ENCODE measurements at places on chromosomes 16 and 17.
A peak's percentile ranks its signal among the peaks of the same experiment; 100 is the strongest.

DNA sequence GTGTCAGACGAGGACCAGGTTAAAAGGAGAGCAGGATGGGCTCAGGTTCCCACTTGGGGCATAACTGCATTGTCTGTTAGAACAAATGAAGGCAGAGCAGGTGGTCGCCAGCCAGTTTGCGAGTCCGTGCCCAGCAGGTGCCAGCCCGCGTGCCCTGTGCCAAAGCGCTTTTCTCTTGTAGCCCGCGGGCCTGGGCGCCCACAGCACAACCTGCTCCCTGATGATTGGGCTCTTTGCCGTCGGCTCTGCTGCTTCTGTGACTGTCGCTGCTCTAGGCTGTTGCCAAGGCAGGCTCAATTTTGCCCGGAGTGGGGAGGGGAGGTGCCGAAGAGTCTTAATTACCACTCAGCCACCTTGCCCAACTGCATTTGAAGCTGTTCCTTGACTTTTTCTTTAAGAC lies 21.1 kb downstream of the KNOP1 start:
- DNase-seq, result no peak

GRCh38 chr16:14405611-14406537 lies 224.2 kb downstream of the PARN start:
- DNase-seq, result peak; percentile 50

GRCh38 chr17:74748279-74748528 lies 224 bp upstream of the NHERF1 start:
- no peak for DNase-seq

DNA sequence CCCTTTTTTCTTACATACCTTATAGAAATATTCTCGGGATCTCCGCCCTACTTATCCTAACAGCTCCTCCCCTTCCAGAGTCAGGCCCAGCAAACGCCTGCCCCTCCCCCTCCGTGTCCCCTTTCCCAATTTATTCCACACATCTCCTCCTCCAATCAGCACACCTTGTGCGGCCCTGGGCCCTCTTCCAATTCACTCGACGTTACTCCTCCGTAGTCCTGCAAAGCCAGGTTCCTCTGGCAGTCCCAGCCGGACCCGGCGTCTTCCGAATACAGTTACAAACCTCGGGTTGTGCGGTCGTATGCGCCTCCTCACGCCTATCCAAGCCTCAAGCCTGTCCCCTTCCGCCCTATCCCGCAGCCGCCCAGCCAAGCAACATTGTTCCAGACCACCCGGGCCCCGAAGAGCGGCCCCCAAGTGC lies 677 bp downstream of the CBX1 start:
- DNase-seq, result no peak

- DNase-seq, result no peak
Measured at GRCh38 chr17:29458066-29458465, 67.9 kb downstream of the TAOK1 start.

DNA sequence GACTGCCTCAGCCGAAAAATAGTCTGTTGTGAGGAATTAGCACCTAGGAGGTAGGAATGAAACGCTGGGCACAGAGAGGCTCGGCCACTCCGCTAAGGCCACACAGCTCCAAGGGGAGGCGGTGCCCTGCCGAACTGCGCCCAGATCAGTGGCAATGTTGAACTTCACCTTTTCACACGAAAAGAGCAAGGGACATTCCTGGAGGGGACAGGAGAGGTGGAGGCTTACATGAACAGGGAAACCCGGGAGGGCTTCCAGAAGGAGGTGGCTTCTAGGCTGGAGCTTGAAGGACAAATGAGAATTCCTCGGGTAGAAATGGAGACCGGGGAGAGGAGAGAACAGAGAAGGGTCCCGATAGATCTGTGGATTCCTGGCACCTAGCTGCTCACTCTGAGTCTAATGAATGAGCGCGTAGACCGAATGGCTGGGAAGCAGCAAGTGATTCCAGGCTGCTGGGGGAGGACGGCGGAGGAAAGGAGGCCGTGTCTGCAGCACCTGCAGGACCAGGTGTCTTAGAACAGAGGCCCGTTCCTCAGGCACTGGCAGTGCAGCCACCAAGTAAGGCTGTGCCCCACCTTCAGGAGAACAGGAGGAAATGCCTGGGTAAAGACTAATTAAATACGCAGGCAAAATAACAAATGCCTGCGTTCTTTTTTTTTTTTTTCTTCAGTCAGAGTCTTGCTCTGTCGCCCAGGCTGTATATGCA lies 722 bp upstream of the SLC38A10 start:
- no peak for DNase-seq

GRCh38 chr17:63419398-63419797 lies 26.7 kb downstream of the CYB561 start:
- DNase-seq, result no peak

- DNase-seq, result no peak
Measured at GRCh38 chr16:50645563-50646220, 35.4 kb downstream of the SNX20 start.

GRCh38 chr17:72661116-72661944 lies 431.2 kb downstream of the SLC39A11 start:
- no peak for DNase-seq

GRCh38 chr16:133716-134115 lies 4.8 kb downstream of the NPRL3 start:
- DNase-seq, result no peak

DNA sequence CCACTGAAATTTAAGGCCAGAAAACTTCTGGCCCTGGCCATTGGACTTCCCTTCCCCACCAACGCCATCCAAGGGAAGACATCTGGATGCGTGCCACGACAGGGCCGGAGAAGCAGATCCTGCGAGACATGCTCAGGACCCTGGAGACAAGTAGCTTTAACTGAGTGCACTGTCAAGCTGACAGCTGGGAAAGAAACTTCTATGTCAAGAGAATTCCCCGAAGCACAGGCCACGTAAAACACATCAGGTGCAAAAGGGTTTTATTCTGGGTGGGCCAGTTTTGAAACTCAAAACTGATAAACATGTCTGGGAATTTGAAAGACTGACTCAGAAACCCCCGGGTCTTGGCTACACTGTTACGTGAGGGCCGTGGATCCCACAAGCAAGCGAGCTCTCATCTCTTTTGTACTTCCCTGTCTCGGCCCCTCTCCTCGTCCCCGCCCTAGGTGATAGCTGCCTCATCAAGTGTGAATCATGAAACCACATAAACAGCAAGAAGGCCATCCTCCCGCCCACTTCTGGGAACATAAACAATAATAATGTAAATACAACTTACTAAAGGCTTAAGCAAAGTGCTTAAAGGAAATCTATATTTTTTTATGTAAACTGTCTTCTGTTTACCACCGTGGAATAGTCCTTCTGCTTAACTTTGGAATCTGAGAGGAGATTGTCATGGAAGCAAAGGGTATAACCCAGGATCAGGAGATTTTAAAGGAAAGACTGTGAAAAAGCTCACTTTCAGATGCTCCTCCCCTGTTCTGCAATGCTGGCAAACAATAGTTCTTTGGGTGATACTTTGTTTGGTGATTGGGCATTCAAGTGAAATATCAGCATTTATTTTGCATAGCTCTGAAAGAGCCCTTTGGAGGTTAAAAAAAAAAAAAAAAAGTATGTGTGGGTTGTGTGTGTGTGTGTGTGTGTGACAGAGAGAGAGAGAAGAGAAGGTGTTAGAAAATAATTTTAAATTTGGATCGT lies 406.0 kb upstream of the MAF start:
- DNase-seq, result no peak

DNA sequence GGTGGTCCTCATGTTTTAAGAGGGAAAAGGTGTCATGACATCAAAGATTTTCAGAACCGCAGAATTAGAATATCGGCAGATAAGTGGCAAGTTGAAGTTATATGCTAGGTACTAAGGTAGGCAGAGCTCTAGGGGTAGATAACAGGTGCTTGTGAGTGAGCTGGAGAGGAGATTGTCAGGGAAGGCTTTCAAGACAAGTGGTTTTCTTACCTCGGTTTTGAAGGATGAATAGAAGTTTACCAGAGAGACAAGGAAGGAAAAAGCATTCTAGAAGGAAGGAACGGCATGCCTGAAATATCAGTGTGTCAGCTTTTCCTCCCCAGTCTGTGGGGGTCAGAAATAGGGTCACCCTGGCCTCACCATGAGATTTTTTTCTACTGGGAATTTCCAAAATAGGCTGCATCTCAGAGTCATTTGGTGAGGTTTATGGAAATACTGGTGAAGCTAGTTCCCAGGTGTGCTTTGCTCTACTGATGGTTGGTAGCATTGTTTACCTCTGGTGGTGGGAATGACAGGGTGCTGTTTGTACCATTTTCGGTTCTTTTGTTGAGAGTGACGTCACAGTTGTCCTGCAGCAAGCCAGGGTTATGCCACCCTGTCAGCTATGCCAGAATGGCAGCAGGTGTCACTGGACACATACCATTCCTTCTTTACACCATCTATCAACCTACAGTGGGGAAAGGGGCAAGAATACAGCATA lies 112.5 kb downstream of the MSI2 start:
- DNase-seq, result no peak

- no peak for DNase-seq
Measured at GRCh38 chr16:77945126-77945525, 77.2 kb upstream of the CLEC3A start.

- DNase-seq, result no peak
Measured at GRCh38 chr16:951660-952301, 19.0 kb downstream of the LMF1 start.

DNA sequence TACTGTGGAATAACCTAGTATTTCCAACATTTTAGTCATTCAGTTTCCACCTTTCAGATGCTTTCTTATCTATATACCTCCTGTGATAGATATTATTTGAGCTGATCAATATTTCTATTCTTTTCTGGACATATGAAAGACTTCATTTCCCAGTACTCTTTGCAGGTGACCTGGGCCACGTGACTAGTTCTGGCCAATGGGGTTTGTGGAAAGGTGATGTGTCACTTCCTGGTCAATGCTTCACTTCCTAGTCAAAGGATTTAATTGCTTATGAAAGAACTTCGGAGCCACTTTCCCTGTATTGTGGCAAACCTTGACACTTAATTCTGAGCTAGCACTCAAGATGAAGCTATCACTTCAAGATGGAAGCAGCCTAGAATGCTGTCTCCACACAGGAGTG lies 248.9 kb upstream of the FOXF1 start:
- DNase-seq, result no peak

DNA sequence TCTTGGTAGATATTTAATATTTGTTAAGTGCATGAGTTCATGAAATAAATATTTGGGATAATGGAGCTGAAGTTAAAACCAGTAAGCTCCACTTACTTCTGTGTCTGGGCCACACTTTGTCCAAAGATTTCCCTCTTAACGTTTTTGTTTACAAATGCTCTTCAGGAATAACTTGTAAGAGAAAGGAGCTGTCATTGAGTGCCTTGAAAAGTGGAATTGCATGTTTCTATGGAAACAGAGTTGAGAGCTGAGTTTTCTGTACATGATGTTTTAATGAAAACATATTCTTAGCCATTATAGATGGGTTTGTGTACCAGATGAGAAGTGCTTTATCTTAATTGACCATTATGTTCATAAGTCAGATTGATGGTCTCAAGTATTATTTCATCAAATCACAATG lies 1045.4 kb upstream of the EEF2KMT start:
- no peak for DNase-seq

GRCh38 chr16:48576927-48577326 lies 33.1 kb downstream of the N4BP1 start:
- no peak for DNase-seq

GRCh38 chr17:13727441-13728171 lies 125.9 kb upstream of the HS3ST3A1 start:
- DNase-seq, result no peak

- DNase-seq, result peak; percentile 44
Measured at GRCh38 chr17:33049781-33050414, 58.3 kb downstream of the SPACA3 start.

- DNase-seq, result no peak
Measured at GRCh38 chr16:86661706-86662105, 83.4 kb downstream of the FOXL1 start.

- peak; percentile 81 for DNase-seq
Measured at GRCh38 chr17:49880291-49881053, 32.6 kb upstream of the TAC4 start.

GRCh38 chr17:80242505-80242904 lies 18.1 kb upstream of the RNF213 start:
- DNase-seq, result no peak

DNA sequence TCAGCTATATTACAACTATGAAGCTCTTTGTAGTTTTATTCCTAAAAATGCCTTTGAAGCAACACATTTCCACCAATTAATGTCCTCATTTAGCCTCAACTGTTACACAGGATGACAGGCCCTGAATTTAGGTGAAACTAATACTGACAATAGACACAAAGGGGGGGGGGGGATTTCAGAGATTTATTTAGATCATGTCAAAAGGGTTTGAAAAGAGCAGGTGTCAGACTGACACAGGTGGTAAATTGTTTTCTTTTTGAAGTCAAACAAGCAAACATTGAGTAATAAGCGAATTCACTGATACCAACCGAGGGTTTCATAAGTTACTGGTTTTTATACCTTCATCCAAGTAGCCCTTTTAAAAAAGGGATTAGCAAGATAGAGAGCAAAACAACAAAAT lies 40.8 kb downstream of the KANSL1 start:
- no peak for DNase-seq

- no peak for DNase-seq
Measured at GRCh38 chr17:77489239-77489892, 348.6 kb downstream of the SEC14L1 start.

DNA sequence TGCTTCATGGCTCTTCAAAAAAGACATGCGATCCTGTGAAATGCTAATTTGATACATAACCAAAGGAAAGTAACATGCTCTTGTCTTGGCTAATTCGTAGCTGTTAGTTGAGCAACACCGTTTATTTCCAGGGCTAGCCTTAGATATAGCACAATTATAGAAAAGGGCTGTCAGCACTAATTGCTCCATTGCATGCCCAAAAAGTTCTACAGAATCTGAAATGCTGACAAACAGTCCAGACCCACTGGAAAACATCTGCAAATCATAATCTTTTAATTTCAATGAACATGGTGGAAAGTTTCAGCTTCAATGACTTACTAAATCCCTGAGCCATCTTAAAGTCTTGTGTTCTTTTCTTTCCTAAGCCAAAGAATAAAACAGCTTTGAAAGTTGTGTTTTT lies 42.9 kb upstream of the NUDT7 start:
- DNase-seq, result no peak

DNA sequence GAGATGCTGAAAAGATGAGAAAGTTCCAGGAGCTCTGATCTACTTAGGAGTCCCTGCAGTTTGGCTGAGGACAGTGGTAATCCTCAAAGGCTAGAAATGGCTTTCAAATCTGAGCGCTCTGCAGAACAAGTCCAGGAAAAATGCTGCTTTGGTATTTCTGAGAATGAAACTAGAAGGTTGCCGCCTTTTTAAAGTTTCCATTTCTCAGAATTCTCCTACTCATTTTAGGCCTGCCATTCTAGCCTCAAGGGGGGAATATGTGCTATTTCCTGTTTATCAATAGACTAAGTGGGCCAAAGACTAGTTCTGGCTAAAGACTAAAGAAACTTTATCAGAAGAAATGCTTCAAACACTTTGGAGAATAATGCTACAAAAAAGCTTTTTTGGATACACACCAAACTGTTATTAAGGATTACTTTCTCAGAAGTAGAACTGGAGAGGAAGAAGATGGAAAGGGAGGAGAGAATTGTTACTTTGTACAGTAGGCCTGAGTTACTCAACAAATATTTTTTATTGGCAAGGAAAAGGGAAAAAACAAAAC lies at the start of gene SLFN12L:
Gene SLFN12L, minus strand, starts transcription at position 78 of the 541 bp plus-strand sequence. CDS start 15,314 bp downstream, outside the sequence.
- no peak for DNase-seq

DNA sequence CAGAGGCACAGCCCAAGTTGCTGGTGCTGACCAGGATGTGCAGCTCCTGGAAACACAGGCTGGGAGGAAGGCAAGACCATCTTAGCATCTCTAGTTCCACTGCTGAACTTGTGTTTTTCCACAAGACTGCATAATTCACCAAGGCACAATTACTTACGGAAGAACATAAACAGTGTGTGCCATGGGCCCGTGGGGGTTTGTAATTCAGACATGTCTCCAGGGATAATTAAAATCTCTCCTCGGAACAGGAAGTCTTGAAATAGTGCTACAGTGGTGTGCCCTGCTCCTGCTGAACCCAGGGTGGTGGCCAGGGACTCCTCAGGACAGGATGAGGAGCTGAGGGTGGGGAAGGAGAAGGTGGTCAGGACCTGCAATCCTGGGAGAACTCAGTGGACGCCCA lies 188.2 kb downstream of the CCT6B start:
- DNase-seq, result no peak
